ENCODE measurements at places on chromosomes 3 and 15. TPM values are rescaled to one million over a fixed set of nuclear protein-coding genes. Genes with fewer than 3 reads are reported as not detected.

GRCh38 chr15:36982430-36982829 lies 117.9 kb downstream of the MEIS2 start:
- no peaks in the 10 kb centered on the region for H3K4me1 ChIP-seq
- H3K4me3 ChIP-seq: no peak overlapping the region
- H3K27me3 ChIP-seq: no peaks in the 10 kb centered on the region
- DNase-seq: no peak

- peaks cover 13% of the 10 kb centered on the region for H3K4me1 ChIP-seq
- peaks cover 2% of the 10 kb centered on the region for H3K36me3 ChIP-seq
- H3K4me3 ChIP-seq: no peak overlapping the region
- DNase-seq: no peak
- H3K27ac ChIP-seq: no peak overlapping the region
These were observed 29.5 kb downstream of the PDE8A start for GRCh38 chr15:85011160-85011571.

SEMA3F gene
- not detected for total RNA-seq

NPAP1 gene
- not detected for total RNA-seq

DNA sequence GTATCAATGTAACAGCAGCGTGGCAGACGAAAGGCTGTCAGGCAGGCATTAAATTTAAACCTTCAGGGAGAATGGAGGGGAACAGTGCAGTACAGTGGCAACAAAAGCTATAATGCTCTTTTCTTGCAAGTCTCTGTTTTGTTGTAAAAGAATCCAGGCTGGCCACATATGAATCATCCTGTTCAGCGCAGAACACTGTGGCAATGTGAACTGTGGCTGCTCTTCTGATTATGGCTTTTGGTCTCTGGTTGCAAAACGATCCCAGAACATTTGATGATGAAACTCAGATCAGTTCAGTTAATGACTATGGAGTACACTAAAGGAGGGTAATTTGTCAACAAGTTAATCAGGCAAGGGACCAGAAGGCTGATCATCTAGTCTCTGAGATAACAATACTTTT lies 219.7 kb upstream of the SGO1 start:
- H3K4me1 ChIP-seq: no peaks in the 10 kb centered on the region
- DNase-seq: no peak
- H3K36me3 ChIP-seq: no peaks in the 10 kb centered on the region
- H3K4me3 ChIP-seq: no peak overlapping the region

- DNase-seq: no peak
- H3K4me1 ChIP-seq: peaks cover 42% of the 10 kb centered on the region
- no peak overlapping the region for H3K4me3 ChIP-seq
- no peak overlapping the region for H3K27ac ChIP-seq
- peaks cover 61% of the 10 kb centered on the region for H3K36me3 ChIP-seq
These were observed 70.3 kb downstream of the TBL1XR1 start for GRCh38 chr3:177127008-177127407.

DNA sequence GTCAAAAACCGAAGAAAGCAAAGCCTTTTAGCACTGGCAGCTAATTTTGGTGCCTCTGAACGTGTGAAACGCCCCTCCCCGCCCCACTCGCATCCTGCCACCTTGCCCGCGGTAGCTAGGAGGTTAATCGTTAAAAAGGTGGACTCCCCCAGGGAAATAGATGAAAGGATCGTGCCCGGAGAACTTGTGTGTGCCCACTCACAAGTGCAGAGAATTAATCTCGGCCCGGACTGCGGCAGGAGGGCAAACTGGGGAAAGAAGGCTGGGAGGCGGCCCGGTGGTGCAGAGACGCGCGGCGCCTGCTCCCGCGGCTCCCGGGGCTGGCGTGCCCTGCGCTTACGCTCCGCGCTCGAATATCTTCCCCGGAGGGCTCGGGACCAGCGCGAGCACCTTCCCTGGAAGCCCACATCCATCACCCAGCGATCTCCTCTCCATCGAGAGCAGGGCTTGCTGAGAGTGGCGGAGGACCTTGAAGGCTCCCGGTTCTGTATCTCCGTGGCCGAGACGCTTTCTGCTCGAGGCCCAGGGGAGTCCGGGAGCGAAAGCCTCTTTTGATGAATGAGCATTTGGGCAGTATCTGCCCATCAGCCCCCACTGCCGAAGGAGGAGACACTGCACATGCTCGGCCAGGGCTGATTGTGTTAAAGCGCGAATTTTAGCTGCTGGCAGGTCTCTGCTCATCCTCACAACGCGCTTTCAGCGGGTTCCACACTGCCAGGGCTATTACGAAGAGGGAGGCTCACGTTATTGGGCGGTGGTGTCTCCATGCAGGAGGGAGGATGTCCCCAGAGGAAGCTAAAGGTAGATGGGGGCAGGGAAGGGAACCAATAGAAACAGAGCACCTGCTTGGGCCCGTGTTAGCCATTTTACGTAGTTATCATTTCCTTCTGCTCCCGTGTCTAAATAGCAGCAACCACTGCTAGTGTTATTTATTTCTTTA lies 1.3 kb upstream of the SPTSSB start:
- H3K4me1 ChIP-seq: peaks cover 17% of the 10 kb centered on the region
- H3K36me3 ChIP-seq: no peaks in the 10 kb centered on the region
- peak; percentile 18 for DNase-seq
- no peak overlapping the region for H3K27ac ChIP-seq

- H3K27me3 ChIP-seq: peaks cover 6% of the 10 kb centered on the region
- H3K4me1 ChIP-seq: no peaks in the 10 kb centered on the region
- H3K27ac ChIP-seq: no peak overlapping the region
- H3K4me3 ChIP-seq: no peak overlapping the region
- H3K36me3 ChIP-seq: no peaks in the 10 kb centered on the region
These were observed 17.6 kb downstream of the TRIM42 start for GRCh38 chr3:140695361-140696061.

DNA sequence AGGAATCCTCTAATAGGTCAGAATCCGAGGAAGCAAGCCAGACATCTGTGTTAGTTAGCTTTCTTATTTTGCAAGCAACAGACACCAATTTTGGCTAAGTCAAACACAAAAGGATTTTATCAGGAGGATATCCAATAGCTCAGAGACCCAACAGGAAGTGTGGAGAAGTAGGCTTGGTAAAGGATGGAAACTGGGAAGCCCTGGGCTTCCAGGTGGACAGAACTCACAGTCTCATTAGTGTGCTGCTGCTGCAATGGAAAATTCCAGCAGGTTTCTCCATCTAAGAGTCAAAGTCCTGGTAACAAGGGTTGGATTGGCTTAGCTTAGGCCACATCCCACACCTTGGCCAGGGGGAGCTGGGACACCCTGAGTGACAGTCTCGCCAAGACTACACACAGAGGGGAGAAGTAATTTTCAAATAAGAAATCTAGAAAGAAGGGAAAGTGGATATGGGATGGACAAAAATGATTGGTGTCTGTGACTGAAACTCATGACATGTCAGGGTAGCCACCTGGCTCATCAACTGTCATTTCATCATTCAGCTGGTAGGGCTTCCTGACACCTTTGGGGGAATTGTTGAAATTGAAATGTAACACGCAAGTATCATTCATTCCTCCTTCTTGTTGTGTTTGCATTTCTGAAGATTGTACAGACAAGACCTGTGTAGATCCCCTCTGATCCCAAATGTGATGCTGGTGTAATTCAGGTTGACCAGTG lies 158.6 kb downstream of the THSD4 start:
- DNase-seq: no peak
- H3K4me3 ChIP-seq: no peak overlapping the region
- H3K27ac ChIP-seq: no peak overlapping the region
- no peaks in the 10 kb centered on the region for H3K36me3 ChIP-seq
- peaks cover 4% of the 10 kb centered on the region for H3K27me3 ChIP-seq

DNA sequence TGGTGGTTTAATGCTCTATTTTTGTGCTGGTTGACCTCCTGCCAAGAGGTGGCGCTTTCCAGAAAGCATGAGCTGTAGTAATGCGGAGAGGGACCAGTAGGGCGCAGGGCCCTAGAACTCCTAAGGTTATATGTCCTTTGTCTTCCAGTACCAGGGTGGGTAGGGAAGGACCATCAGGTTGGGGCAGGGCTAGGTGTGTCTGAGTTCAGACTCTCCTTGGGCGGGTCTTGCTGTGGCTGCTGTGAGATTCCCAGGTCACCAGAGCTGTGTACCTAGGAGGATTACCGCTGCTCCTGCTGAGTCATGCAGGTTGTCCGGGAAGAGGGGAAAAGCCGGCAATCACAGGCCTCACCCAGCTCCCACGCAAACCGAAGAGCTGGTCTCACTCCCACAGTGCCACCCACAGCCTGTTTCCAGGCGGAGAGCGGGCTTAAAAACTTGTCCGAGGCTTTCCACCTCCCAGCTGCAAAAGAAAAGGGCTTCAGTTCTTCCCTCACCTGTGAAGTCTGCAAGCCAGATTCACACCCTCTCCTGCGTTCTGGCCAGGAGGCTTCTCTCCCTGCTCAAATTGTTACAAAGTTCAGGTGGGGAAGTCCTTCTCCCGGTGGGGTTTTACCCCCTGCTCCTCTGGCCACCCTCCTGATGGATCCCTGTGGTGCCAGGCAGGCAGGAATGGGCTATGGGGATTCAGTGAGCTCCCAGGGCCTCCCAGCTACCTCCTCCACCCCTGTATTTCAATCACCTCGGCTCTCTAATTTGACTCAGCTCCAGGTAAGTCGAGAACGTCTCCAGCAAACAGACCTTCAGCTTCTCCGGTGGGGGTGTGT lies 37.7 kb upstream of the BCHE start:
- DNase-seq: no peak
- no peak overlapping the region for H3K4me3 ChIP-seq
- no peak overlapping the region for H3K27ac ChIP-seq

DNA sequence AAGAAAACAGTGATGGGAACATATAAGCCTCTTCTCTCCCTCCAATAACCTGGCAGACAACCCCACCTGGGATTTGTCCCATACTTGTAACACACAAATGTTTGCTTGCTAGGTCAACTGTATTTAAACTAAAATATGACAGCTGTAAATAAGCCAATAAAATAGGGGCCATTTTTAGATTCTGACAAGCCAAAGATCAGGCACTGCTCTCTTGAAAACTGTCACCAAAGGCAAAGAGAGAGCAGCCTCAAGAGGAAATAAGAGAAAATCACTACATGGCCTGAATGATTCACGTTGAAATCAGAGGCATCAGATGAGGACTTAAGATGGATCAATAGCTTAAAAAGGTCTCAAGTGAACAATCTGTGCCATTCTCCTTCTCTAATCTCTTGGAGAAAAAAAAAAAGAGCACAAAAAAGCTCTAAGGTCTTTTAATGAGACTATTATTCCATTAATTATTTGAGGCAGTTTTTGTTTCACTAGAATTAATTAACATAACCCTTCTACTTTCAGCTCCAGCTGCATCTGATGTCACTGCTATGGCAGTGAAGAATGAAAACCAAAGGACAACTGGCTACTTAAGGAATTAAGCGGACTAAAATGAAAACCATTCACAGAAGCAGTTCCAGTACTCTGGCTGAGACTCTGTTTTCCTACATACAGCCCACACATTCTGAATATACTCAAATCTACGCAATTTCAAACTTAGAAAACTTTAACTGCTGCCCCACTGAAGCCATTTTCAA lies 19.0 kb downstream of the MYO5A start:
- H3K27me3 ChIP-seq: no peaks in the 10 kb centered on the region
- no peaks in the 10 kb centered on the region for H3K36me3 ChIP-seq
- peaks cover 5% of the 10 kb centered on the region for H3K4me1 ChIP-seq
- no peak overlapping the region for H3K27ac ChIP-seq
- no peak overlapping the region for H3K4me3 ChIP-seq

TTLL13 gene
- 0.87 TPM for total RNA-seq

GRCh38 chr3:185825639-185826481 lies 1.0 kb upstream of the IGF2BP2 start:
- H3K27ac ChIP-seq: no peak overlapping the region
- peaks cover 14% of the 10 kb centered on the region for H3K4me1 ChIP-seq
- H3K36me3 ChIP-seq: no peaks in the 10 kb centered on the region
- DNase-seq: peak; percentile 50

DNA sequence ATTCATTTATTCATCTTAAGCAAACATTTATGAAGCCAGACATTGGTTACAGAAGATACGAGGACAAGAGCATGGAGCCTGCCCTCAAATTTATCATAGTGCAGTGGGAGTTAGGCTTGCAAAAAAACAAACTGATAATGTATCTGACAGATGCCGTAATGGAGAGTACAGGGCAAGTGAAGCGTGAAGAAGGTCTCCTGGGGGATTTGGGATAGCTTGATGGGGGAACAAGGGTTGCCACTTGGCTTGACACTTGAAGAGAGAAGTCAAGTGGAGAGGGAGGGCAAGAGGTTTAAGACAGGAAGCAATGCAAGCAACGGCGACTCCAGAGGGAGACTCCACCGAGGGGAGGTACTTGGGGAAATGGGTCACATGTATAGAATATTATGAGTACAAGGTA lies 129.3 kb downstream of the SSR3 start:
- H3K27me3 ChIP-seq: peaks cover 16% of the 10 kb centered on the region
- DNase-seq: no peak
- H3K27ac ChIP-seq: no peak overlapping the region
- H3K36me3 ChIP-seq: no peaks in the 10 kb centered on the region
- H3K4me3 ChIP-seq: no peak overlapping the region
- H3K4me1 ChIP-seq: no peaks in the 10 kb centered on the region

CD276 gene
- 0.96 TPM for total RNA-seq

DNA sequence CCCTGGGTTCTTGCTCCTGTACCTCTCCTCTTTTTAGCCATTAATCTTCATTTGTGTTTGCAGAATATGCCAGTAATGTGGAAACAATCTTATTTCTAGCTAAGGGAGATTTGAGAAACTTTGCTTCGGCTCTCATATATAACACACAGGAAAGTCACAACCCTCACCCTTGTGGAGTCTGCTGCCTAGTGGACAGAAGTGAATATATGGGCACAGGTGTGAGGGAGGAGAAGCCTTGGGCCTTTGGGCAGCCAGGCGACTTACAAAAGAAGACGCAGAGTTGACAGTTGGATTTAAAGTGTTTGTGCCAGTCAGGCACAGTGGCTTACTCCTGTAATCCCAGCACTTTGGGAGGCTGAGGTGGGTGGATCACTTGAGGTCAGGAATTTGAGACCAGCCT lies 181.8 kb upstream of the TBL1XR1 start:
- no peak for DNase-seq
- no peaks in the 10 kb centered on the region for H3K27me3 ChIP-seq
- no peak overlapping the region for H3K4me3 ChIP-seq
- no peaks in the 10 kb centered on the region for H3K4me1 ChIP-seq

TNNC1 gene
- 2.1 TPM for total RNA-seq

DCBLD2 gene
- total RNA-seq: 3.9 TPM

DNA sequence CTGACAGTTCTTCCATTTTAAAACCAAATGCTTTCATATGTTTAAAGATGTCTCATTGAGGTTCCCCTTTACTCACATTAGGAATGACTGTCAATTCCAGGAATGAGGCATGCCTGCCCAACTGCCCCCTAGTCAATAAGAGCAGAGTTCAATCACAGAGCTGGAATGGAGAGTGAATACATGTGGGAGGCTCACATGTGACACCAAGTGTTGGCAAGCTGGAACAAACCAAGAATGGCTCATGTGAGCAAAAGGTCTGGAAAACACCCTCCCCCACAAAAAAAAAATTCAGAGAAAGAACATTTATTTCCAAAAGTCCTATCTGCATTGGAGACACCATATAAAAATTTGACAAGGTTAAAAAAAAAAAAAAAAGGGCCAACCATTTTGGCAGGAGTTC lies 3.7 kb downstream of the PBRM1 start:
- H3K27me3 ChIP-seq: no peaks in the 10 kb centered on the region
- peaks cover 58% of the 10 kb centered on the region for H3K36me3 ChIP-seq
- no peak overlapping the region for H3K27ac ChIP-seq

- peaks cover 44% of the 10 kb centered on the region for H3K36me3 ChIP-seq
- H3K4me3 ChIP-seq: no peak overlapping the region
- H3K4me1 ChIP-seq: peaks cover 46% of the 10 kb centered on the region
These were observed 2.9 kb downstream of the NCKIPSD start for GRCh38 chr3:48682786-48683185.

- DNase-seq: no peak
- peaks cover 48% of the 10 kb centered on the region for H3K36me3 ChIP-seq
- H3K4me1 ChIP-seq: peaks cover 21% of the 10 kb centered on the region
- H3K27me3 ChIP-seq: no peaks in the 10 kb centered on the region
- peak overlapping the region; percentile 91 for H3K27ac ChIP-seq
These were observed 107.4 kb downstream of the LRIG1 start for GRCh38 chr3:66393333-66394005.
